ENCODE measurements at places on chromosomes 4 and X.
A peak's percentile ranks its signal among the peaks of the same experiment; 100 is the strongest.

GRCh38 chr4:156322592-156322991, 368.9 kb upstream of the CTSO start:
- no peak for DNase-seq

DNA sequence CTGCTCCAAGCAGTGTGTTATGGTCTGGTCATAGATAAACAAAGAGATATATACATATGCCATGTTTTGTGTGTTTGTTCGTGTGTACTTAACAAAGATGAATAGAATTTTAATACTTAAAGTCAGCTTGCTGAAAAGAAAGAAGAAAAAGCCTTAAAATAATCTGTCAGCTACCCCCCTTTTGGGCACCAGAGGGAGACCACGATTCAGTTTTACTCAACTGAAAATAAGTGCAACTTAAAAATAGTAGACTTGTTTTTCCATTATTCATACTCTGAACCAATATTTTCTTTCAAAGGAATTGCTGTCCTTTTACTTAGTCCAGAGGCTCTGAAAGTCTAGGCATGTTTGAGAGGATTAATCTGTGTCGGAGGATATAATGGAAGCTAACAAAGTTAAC, 181.7 kb upstream of the AGTR2 start:
- no peak for DNase-seq

DNA sequence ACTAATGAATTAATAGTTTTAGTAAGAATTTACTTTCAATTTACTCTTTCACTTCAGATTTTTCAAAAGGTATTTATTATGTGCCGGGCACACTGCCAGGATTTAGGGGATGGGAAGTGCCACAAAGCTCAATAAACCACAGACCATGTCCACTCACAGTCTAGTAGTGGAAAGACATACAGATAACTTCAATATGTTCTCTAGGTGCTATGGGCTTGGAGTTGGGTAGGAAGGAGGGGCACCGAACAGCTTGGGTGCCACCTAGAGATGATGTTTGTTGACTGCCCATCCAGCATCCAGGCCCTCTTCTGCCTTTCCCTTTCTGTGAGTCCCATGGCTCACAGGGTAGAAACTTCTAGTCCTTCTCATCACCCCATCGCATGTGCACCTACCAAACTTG, 17.8 kb downstream of the MFAP3L start:
- no peak for DNase-seq

DNA sequence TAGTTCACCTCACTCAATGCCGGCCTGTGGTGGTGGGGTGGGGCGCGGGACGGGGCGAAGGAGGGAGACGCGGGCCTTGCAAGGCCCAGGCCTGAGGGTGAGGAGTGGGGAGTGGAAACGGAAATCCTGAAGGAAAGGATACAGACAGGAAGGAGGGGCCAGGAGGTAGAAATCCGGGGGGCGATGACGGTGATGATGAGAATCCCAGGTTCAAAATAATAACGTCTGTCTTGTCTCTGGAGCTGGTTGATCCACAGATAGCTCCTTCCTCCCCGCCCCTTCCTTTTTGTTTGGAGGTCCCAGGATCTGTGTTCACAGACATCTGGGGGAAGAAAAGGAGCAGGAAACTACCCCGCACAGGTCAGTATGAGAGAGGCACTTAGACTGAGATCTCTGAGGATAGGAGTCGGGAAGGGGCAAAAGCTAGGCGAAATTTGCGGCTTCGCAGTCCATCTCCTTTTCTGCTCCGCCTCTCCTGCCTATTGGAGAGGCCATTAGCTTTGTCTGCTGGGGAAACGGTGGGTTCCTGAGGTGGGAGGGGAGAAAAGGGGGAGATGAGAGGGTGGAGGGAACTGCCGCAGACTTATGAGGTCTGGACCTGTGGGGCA, 746 bp downstream of the TCEAL7 start:
- DNase-seq: no peak

- no peak for DNase-seq
Observed at GRCh38 chrX:96407501-96407900, 277.1 kb upstream of the DIAPH2 start.

- no peak for DNase-seq
Observed at GRCh38 chrX:111164728-111165127, 68.7 kb downstream of the PAK3 start.

GRCh38 chrX:131257367-131257766, 31.7 kb downstream of the IGSF1 start:
- DNase-seq: no peak

DNA sequence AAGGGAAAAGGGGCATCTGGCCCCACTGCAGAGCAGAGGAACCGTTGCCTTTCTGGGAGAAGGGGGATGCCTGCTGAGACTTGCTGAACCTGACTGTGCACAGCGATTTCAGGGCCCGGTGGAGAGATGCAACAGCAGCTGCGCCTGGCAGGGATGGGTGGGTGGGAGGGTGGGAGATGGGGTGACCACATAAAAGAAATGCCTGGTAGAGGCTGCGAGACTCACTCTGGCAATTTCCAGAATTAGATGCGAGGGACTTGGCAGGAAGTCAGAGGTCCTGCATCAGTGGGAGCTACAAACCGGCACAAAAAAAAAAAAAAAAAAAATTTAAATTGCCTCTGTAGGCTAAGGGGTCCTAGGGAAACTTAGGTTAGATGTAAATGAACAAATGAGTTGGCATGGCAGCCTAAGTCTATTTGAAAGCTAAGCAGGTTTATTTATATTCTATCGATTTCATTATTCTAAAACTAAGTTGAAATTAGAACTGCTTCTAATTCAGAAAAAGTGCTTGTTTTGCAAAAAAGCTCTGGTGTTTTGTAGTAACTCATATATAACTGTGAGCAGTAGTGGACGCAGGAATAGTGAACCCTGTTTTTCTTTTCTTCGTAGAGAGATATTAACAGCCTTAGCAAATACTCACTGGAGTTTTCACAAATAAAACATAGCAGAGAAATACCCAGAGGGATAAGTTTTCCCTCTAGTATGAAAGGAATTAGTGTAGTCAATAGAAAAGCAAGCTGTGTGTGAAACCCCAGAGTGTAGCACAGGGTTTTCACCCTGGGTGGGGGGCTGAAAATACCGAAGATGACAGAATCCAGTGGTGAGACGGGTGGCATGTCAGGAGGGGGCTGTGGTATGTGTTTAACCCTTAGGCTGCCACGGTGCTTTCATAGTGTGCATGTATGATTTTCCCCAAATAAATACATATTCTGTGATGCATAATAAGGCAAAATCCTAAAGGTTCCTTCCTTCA, 130.1 kb downstream of the EGF start:
- no peak for DNase-seq

GRCh38 chr4:99915449-99915848, 21.2 kb upstream of the LAMTOR3 start:
- no peak for DNase-seq

DNA sequence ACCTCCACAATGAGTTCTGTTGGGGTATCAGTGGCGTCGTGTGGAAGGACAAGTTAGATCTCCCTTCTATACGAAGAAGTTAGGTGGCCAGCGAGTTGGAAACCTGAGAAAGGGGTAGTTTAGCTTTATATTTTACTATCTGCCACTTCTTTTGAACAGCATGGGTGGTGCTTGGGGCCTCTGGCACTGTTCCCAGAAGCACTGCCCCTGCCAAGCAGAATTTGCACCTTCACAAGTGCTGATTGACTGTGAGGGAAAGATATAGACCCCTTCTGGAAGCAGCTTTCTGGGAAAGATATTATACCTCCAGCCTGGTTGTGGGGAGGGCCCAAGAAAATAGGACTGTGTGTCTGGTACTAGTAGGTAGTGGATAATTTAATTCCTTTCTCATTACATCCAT, 246.9 kb downstream of the FBXO8 start:
- no peak for DNase-seq

GRCh38 chr4:152763796-152764195, 15.7 kb downstream of the TIGD4 start:
- DNase-seq: no peak

- DNase-seq: no peak
Observed at GRCh38 chrX:133880032-133880443, 105.4 kb downstream of the GPC3 start.

- DNase-seq: no peak
Observed at GRCh38 chr4:158527516-158527915, 5.8 kb downstream of the RXFP1 start.

GRCh38 chr4:175447016-175447415, 365.0 kb downstream of the GPM6A start:
- no peak for DNase-seq

- DNase-seq: no peak
Observed at GRCh38 chr4:23022032-23022431, 329.3 kb downstream of the GBA3 start.

DNA sequence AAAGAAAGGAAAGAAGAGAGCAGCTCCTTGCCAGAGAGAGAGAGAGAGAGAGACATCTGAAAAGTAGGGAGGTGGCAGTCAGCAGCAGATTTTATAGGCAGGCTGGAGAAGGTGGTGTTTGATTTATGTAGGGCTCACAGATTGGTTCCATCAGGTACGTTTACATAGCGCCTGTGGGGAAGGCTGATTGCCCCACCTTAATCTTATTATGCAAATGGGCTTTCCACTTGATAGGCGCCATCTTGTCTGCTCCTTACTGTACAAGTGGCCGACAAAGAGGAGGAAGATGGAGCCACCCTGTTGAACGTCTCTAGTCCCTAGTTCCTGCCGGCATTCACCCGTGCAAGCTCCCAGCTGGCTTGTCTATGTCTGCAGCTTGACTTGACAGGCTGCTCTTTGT, 49.1 kb upstream of the DHRSX start:
- no peak for DNase-seq

GRCh38 chrX:116198235-116198634, 27.7 kb downstream of the AGTR2 start:
- no peak for DNase-seq

DNA sequence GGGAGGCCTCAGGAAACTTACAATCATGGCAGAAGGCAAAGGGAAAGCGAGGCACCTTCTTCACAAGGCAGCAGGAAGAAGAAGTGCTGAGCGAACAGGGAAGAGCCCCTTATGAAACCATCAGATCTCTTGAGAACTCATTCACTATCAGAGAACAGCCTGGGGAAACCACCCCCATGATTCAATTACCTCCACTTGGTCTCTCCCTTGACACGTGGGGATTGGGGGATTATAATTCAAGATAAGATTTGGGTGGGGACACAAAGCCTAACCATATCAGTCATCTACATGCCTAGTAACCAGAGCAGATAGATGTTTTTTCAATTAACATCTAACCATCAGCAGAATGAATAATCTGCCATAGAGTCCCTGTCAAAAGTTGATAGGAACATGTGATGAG, 30.4 kb downstream of the FAM13A start:
- no peak for DNase-seq

DNA sequence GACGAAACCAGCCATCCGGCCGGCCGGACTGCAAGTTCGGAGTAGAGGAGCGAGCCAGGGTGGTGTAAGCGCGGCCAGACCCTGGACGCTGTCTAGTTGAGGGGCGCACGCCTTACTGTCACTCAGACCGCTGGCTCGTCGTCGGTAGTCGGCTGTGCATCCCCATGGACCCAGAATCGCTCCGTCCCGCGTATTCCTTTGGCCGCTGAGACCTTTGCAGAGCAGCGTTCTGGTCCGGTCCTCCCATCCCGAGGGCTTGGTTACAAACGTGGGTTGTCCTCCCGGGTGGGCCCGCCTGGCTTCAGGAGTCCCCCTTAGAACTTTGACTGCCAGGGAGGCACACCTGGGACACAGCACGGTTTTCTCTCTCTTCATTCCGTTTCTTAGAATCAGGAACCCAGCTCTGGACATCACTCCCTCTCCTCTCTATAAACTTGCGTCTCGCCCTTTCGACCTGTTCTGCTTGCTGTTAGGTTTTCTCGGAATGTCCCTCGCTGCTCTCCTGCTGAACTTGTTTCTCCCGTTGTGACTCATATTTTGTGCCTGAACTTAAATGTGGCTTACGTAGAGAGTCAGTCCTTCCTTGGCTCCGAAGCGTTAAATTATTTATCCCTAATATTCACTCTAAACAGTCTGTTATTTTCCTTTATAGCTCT, 672 bp downstream of the PGM2 start:
- peak; percentile 31 for DNase-seq

- DNase-seq: no peak
Observed at GRCh38 chr4:80197601-80198440, 518 bp downstream of the PRDM8 start.

GRCh38 chr4:98663226-98664006, 5.0 kb upstream of the TSPAN5 start:
- DNase-seq: peak; percentile 71

DNA sequence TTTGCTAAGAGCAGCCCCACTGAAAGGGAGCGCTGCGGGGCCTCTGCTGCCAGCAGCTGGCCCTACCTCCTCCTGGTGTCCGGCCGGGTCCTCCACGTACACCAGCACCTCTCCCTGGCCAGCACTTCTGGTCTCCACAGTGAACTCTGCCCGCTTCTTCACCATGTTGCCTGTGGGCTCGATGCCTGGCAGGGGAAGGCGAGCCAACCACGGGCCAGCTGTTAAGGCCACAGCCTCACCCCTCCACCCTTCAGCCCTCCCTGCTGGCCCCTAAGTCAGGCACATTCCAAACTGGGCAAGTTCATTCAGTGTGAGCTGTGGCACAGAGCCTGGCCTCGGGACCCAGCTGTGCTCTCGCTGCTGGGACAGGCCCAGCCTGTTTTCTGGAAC, 7.8 kb downstream of the FLNA start:
- DNase-seq: no peak

- no peak for DNase-seq
Observed at GRCh38 chrX:132022198-132022966, 720 bp upstream of the STK26 start.
